ENCODE measurements at places on chromosomes 1 and 21.

- no peak for DNase-seq
Observed at GRCh38 chr1:9844756-9845155, 21.0 kb upstream of the CLSTN1 start.

DNA sequence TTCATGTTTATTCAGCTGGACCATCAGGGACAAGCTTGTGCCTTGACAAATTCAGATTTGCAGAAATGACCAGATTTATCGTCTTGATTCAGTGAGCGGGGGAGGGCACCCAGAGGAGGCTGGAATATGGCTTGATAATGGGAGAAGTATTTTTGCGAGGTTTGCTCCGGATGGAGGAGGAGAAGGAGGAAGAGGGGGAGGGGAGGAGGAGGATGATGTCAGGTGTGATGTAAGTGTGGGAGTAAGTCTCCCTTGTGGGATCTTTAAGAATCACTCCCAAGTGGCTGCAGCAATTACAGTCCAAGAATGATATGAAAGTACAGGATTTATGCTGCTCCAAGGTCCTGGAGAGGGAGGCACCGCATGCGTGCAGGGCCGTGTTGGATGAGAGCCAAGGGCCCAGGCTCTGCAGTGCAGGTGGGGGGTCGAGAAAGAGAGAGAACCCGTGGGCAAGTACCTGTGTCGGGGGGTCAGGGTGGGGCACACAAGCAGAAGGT lies 5.6 kb upstream of the ZNF496 start:
- DNase-seq: no peak

GRCh38 chr1:215269955-215270354 lies 187.4 kb downstream of the KCNK2 start:
- DNase-seq: no peak

- DNase-seq: no peak
Observed at GRCh38 chr1:16981269-16981849, 939 bp upstream of the MFAP2 start.

DNA sequence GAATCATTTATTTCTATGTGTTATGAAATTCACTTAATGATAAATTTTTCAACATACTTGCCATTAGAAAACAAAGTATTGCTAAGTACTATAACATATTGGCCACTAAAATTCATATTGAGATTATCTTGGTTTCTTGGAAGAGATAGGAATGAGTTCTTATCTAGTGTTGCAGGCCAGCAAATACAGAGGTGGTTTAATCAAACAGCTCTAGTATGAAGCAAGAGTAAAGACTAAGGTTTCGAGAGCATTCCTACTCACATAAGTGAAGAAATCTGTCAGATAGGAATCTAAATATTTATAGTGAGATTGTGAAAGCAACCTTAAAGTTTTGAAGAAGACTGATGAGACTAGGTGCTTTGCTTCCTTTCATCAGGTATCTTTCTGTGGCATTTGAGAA lies 37.9 kb upstream of the FOXE3 start:
- no peak for DNase-seq

- DNase-seq: no peak
Observed at GRCh38 chr21:34771512-34772028, 102.8 kb downstream of the CLIC6 start.

All from CD4-positive, alpha-beta T cell treated with Interleukin-1 beta for 1 hour (primary cell).